Mucosa of descending colon (tissue), 3 donors: ENCODE measurements at places on chromosomes 4 and X. TPM values are rescaled to one million over a fixed set of nuclear protein-coding genes. Genes with fewer than 3 reads are reported as not detected.
A peak's percentile ranks its signal among the peaks of the same experiment; 100 is the strongest.

DNA sequence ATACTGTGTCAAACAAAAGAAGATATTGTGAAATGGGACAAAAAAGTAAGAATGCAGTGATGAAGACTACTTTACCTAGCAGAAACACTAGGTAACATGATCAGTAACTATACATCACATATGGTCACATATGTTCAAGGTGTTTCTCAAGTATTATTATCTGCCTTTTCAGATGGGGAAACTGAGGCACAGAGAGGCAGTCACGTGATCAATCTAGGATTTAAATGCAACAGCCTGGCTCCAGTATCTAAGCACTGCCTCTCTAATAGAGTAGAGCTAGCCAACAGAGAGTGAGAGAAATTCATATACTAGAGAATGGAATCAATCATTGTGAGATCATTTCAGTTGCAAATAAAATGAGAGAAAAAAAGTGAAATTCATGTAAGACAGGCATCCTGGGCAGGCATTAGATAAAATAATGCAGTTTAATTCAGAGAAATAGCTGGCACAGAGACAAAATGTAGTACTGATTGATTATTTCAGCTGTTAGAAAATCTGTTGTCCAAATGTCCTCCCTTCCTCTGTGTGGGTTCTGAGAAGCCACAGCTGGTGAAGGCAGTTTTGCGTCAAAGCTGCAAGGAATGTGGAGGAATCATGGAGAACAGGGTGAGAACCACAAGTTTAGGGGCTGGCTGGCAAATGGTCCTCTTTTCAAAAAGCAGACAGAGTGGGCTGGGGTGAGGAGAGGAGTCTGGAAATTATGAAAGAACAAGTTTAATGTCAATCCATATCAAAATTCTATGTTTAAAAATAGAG, 26.0 kb downstream of the SMIM43 start:
- DNase-seq: no peak

GRCh38 chr4:100848841-100849240, 331.0 kb upstream of the EMCN start:
- DNase-seq: no peak

GRCh38 chr4:104507112-104507511, 12.4 kb upstream of the CXXC4 start:
- no peak for DNase-seq

DNA sequence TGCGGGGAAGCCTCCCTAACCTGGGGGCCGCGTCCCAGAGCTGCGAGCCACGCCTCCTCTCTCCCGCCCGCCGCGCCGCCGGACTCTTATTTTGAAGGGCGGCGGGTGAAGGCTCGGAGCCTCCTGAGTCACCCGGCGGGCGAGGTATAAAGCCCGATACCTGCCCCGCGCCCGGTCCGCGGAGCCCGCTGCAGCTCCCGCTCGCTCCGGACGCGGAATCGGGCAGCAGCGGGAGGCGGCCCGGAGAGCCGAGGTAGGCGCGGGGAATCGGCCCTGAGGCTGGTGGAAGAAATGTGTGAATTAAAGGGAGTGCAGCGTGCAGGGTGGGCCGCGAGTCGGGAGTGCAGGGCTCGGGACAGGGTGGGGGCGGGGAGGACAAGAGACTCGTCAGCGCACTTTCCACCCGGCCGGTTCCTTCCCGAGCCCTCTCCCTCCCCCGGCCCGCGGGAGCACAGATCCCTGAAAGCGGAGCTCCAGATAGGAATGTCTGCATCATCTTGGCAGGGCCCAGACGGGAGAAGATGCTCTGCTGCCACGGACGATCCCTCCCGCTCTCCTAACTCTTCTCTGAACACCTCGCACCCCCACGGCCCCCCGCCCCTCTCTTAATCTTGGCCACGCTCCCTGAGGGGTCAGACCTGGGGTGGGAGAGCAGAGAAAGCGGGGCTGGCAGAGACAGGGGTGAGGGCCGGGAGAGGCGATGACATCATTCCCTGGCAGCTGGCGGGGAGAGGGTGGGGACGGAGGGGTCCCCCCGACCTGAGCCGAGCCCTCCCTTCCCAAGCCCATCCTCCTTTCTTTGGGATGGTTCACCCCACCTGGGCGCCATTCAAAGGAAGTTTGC, 177.9 kb downstream of the CBR4 start:
- peak; percentile 85 for DNase-seq

DNA sequence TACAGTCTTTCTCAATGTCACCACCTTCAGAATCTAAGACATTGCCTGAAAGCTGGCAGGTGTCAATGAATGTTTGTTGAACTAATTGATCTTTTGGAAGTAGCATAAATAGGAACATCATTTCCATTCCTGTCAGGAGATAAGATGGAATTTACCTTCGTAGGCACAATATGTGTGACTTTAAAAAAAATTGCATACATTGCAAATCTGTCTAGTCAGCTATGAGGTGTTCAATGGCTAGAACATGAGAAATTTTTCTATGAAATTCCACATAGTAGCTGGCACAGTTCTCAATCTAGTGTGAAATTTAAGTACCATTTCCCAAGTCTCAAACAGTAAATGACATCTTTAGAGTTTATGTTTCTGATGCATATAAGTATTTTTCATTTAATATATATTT, 10.3 kb downstream of the PAGE2 start:
- DNase-seq: no peak

The PPEF2 gene
- not detected for total RNA-seq
